ENCODE measurements at places on chromosomes 2 and 18.

- DNase-seq = no peak
Observed at GRCh38 chr2:127630096-127630863, 15.7 kb upstream of the GPR17 start.

DNA sequence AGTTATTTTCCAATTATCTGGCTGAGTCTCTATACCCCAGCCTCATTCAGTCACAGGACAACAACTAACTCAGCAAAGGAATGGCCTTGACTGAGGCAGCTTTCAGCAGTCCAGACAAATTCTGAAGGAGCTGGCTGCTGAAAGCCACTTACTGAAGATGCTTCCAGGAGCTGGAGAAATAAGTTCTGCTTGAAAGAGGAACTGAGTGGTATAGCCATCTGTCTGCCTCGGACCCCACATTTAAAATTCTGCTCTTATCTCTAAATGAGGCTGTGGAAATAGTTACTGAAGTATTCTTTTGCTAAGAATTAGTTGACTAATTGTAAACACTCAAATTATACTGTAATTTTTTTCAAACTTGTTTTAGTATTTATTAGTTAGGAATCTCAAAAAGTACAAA, 9.1 kb upstream of the GPD2 start:
- DNase-seq = no peak

DNA sequence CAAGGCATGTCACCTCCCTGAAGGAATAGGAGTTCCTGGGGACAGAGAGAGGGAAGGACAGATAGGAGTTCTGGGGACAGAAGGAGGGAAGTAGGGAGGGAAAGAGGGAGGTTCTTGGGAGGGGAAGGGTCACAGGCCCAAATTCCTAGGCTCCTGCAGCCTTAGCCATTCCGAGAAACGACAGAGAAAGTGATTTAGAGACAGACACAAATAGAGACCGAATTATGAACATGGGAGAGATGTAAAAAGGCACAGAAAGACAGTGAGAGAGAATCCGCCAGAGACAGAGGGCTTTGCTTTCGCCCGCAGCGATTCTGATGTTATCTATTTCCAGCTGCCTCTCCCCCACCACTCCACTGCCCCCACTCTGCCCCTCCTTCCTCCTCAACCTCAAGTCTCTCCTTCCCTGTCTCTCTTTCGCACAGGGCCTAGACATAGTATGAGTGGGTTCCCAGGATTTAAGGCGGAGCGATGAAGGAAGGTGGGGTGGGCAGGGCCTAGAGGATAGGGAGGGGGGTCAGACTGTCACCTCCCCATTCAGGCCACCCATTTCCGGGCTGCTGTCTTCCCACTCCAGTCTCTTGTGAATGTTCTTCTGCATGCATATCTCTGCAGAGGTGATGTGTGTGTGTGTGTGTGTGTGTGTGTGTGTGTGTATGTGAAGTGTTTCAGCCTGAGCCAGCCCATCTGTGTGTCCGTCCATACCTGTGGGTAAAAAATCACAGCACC, 3.3 kb upstream of the WNT6 start:
- no peak for DNase-seq

DNA sequence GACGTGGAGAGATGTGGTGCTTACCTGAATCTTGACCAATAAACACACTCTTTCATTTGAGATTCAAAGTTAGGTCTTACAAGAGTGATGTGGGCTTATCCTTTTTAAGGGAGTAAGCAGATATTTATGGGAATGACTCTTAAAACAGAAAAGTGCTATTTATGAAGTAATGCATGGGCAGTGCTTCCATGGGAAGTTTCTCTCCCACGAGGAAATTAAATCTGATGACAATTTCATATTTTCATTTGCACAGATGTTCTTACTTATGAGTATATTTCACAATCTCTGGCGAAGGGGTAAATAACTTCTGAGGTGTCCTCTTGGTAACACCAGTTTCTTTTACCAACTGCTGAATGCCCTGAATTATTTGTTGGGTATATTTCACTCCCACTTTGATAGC, 21.0 kb downstream of the PNPT1 start:
- no peak for DNase-seq

GRCh38 chr2:206323486-206323885, 49.0 kb downstream of the ZDBF2 start:
- DNase-seq = no peak

DNA sequence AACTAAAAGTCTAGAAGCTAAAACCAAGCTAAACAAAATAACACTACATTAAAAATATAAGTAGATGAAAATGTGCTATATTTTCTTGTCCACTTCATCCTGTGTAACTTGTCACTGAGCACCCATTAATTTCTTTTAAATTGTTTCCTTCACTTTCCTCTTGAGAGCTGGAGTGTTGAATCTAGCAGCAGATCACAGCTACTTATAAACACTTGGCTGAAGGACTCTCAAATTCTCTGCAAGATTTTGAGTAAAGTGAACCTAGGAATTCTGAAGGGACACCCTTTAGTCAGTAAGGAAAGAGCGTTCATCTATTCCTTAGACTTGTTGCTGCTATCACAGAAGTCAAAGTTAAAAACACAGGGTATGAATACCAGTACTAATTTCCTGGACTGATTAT, 1163.9 kb downstream of the DPP10 start:
- DNase-seq = no peak

- DNase-seq = no peak
Observed at GRCh38 chr2:133602538-133602937, 34.3 kb upstream of the NCKAP5 start.

- no peak for DNase-seq
Observed at GRCh38 chr2:20468549-20469500, 22.0 kb downstream of the RHOB start.

GRCh38 chr18:23560186-23560585, 26.1 kb downstream of the NPC1 start:
- DNase-seq = no peak

All from stimulated activated CD4-positive, alpha-beta T cell treated with anti-CD3 and anti-CD28 coated beads, Interleukin-15, amount 100 ng/mL, for 48 hours (primary cell).